ENCODE measurements at places on chromosomes 3 and 15. TPM values are rescaled to one million over a fixed set of nuclear protein-coding genes. Genes with fewer than 3 reads are reported as not detected.

The GRIP2 gene
- 0.35 TPM for total RNA-seq

GRCh38 chr3:11654166-11654565 is 10.5 kb upstream of the VGLL4 start:
- H3K27ac ChIP-seq: no peak overlapping the region
- H3K36me3 ChIP-seq: no peaks in the 10 kb centered on the region
- no peak for DNase-seq
- no peaks in the 10 kb centered on the region for H3K4me1 ChIP-seq
- no peaks in the 10 kb centered on the region for H3K27me3 ChIP-seq

DNA sequence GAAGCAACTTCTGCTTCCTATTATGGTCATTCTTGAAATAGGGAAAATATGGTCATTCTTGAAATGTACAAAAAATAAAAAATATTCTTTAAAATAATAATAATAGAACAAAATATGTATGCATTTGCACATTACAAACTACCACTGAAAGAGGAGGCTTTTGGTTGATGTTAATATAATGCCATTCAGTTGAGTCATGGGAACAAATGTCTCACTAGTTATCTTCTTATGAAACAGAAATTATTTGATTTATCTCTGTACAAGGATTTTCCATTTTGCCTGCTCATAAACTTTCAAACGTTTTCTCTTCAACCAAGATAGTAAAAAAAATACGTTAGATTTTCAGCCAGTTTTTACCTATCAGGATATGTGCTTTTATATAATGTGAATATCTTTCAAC is 1662.7 kb downstream of the OTOL1 start:
- no peaks in the 10 kb centered on the region for H3K4me1 ChIP-seq

DNA sequence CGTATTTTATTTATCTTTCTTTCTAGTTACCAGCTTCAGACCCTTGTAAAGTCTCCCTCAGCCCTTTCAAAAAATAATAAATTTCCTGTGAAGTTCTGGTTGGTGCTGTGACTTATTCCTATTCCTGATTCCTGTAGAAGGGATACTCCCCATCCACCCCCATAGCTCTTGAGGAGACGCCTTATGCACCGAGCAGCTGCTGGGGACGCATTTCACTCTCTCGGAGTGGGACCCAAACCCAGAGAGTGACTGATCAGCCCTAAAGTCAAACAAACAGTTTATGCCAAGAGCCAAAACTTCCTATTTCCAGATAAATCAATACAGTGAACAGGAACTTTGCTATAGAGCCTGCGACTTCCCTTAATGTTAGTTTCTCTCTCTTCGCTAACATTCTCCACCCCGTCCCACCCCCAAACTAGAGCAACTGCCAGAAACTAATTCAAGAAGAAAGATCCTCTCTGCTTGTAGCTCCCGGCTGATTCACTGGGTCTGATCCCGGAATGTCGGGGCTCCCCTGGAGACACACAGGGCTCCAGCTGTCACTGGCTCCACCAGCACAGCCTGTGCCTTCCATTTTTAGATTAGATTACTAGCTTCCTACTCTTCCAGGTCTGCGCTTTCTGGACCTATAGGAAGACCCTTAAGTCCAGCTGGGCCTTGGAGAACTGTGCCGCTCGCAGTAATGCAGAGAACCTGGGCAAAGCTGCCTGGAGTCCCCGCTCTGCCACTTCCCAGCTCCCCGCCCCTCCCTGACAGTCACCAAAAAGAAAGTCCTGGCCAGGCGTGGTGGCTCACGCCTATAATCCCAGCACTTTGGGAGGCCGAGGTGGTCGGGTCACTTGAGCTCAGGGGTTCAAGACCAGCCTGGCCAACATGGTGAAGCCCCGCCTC is 45.2 kb downstream of the KLHL25 start:
- DNase-seq: no peak
- no peak overlapping the region for H3K4me3 ChIP-seq
- peaks cover 36% of the 10 kb centered on the region for H3K36me3 ChIP-seq

DNA sequence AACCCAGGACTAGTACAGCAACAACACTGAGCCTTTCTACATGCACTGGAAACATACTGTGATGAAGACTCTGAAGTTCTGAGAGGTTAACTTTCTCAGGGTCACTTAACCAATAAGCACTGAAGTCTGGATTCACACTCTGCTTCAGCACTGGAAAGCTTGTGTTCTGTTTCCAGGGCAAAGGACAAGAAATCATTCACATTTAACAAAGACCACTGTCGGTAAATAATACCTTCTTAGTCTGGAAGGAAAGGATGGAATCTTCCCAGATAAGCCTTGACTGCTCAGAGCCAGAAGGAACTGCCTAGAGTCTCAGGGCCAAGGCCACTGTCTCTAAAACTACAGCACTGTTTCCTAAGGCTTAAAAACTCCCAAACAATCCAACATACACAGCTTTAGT is 4.3 kb upstream of the GLYCTK start:
- no peaks in the 10 kb centered on the region for H3K27me3 ChIP-seq
- peak overlapping the region; percentile 79 for H3K27ac ChIP-seq
- H3K36me3 ChIP-seq: peaks cover 42% of the 10 kb centered on the region
- no peak overlapping the region for H3K4me3 ChIP-seq

Measured in activated CD4-positive, alpha-beta memory T cell treated with anti-CD3 and anti-CD28 coated beads, Interleukin-2, amount 10 ng/mL, durations not matched to agents 7 days and 5 days (primary cell).